ENCODE measurements at places on chromosomes 7 and 10.

DNA sequence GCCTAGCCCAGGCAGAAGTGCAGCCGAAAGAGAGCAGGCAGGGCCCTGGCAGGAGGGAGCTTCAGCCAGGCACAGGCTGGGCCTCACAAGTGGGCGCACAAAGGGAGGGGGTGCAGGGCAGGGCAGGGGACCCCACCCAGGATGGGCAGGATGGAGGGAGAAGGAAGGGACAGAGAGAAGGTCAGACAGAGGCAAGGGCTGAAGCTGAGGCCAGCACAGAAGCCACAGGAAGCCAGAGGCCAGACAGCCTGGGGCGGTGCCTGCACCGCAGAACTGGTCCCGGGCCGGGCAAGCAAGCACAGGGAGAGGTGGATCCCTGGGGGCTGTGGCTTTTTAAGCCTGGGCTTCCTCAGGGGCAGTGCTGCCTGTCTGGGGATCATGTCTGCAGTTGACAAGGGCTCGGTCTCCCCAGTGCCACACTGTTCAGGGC, 16.7 kb downstream of the NOS3 start:
- DNase-seq = no peak

- no peak for DNase-seq
Measured at GRCh38 chr7:15783987-15784693, 97.7 kb upstream of the MEOX2 start.

DNA sequence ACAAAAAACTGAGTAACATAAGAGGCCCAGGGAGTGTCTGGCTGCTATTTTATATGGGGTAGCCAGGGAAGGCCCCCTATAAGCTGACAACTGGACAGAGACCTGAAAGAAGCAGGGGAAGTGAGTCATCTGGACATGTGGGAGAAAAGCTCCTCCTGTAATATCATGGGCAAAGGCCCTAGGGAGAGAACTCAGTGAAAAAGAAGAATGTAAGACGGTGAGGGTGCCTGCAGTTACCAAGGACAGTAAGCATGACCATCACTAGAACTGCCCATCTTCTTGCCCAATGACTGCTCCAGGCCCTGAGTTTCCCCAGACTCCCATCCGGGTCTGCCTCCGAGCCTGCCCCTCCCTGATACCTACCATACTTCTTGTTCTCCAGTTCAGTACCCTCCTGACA, 2.3 kb downstream of the ELMO1 start:
- no peak for DNase-seq

DNA sequence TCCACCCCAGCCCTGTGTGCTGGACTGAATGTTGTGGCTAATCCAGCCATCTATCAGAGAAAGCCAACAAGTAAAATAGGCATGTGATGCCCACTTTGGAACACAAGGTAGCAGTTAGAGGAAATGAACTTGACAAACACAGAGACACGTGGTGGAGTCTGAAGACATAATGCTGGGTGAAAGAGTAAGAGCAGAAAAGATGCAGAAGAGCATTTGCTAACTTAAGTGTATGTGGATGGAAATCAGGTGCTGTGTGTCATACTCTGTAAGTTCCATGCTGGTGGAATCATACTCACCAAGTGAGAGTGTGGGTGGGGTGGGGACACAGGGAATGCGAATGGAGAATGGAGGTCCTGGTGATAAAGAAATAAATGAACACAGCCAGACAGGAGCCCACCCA, 22.8 kb downstream of the WDFY4 start:
- DNase-seq = no peak

- DNase-seq = no peak
Measured at GRCh38 chr7:64733550-64734240, 60.5 kb upstream of the ZNF138 start.

DNA sequence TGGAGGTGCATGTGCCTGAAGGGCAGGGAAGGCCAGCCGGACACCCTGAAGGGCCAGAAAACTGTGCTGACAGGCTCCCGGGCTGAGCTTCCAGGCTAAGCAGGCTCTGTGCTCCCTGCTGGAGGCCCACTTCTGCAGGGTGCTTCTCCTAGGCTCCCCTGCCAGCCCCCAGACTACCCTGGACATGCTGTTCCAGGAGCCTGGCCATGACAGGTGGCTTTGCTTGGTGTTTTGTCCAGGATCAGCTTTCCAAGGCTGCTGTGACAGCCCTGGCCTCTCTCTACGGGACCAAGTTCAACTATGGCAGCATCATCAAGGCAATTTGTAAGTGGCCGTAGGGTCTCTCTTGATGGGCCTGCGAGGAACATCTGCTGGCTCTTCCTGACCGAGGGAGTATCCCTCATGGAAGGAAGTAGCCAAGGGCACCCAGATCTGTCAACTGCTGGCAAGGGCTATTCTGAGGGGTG, 5.3 kb downstream of the CPA1 start:
- no peak for DNase-seq

DNA sequence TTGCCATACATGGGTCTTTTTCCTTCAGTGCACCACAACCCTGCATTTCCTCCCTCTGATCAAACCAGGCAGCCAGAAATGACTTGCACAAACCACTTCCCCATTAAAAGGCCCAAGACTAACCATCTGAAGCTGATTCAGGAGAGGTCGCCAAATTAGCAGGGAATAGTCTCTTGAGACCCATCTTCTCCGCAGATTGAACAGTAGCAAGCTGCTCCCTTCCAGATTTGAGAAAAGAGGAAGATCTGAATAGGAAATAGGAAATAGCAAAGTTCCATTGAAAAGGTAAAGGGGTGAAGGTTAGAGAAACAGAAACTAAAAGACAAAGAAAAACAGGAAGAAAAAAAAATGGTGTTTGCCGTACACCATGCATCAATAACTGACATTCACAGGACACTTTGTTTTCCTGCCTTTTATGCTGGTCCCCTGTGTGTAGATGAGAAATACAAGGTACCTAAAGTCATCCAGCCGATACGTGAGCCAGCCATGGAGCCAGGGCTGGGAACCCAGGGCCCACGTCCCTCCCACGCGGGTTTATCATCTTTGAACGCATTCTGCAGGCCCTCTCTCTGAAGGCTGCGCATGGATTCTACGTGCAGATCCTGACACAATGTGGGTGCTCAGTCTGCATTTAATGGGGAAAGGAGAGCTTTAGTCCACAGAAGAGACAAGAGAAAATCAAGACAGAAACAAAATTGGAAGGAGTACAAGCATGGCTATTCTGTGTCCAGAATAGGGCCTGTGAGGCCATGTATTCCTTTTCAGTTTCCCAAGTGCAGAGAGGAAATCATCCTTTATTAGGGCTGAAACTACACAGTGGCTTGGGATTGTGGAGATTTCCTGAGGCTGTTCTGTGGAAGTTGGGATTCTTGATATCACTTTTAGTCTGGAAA, 268.4 kb upstream of the NPVF start:
- DNase-seq = no peak

DNA sequence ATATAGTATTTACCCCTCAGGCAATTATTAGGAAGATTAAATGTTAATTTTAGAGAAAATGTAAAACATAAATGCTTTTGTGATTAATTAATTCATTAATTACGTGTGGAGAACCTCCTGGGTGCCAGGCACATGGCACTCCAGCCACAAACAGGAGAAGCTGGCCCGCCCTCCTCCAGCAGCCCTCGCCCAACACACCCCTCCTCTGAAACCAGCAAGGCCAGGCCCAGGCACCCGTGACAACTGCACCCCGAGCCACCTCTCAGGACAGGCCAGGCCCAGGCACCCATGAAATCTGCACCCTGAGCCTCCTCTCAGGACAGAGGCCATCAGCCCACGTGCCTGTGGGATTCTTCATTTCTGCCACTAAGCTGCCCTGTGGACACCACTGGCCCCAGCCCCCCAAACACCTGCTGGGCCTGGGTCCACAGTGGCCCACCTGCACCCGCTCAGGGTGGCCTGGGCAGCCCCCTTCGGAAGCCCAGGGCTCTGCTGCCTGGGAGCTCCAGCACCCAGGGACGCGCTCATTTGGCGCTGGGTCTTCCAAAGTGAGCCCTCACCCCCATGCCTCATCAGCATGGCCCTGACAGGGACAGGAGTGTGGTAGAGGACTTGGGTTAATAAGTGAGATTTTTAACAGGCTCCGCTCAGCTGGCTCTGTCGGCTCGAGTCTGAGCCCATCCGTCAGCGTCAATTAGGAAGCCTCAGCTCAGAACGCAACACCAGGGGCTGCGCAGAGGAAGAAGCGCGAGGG, 482.1 kb downstream of the DNAJB6 start:
- DNase-seq = no peak

- DNase-seq = no peak
Measured at GRCh38 chr10:50362547-50363125, 111.3 kb upstream of the ASAH2 start.

DNA sequence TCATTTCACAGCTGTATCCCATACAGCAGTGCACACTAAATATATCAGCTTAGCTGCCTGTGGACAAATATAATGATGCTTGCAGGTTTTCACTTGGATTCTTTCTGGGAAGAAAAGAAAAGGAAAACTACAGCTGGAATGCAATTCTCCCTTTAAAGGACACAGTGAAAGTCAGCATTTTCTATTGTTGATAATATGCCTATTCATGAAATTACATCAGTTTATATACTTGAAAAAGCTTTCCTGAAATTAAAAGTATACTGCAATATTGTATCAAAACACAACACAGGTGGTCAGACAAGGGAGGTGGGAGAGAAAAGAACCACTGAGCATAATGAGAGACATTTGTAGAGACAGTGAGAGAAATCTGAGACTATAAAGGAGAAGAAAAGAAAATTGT, 20.3 kb downstream of the THSD7A start:
- no peak for DNase-seq

GRCh38 chr7:111459757-111460280, 102.5 kb downstream of the IMMP2L start:
- no peak for DNase-seq

DNA sequence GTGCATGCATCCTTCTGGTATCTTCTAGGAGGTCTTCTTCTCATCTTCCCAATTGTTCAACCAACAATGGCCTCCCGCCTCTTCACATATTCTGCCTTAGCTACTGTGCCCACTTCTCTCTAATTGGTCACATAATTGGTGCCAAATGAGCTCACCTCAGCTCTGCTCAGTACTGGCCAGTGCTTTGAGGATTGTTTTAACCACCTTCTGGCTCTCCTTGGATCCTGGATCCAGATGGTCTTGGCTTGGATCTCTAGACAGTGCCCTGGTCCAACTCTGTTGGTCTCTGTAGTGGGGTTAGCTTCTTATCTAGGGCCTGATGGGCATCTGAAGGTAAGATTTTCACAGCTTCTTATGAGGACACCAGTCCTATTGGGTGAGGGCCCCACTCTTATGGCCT, 820.8 kb downstream of the TYW1 start:
- DNase-seq = no peak

- no peak for DNase-seq
Measured at GRCh38 chr7:134502463-134503371, 24.6 kb upstream of the AKR1B10 start.

- DNase-seq = no peak
Measured at GRCh38 chr7:106895246-106895864, 30.3 kb downstream of the PIK3CG start.

DNA sequence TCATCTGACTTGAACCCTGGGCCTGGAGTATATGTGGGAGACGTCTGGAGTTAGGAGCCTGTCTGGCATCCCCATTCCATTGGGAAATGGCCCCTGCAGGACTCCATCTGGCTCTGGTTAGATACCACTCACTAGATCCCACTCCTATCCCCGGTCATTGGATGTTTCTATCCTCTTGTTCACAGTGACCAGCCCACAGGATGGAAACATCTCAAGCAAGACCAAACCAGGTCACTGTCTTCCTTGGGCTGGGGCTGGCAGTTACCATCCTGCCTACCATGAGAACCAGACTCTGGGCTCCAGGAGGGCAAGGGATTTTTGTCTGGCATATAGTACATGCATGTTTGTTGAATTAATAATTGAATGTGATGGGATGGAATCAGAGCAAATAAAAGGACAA, 415.7 kb downstream of the GRID1 start:
- no peak for DNase-seq

DNA sequence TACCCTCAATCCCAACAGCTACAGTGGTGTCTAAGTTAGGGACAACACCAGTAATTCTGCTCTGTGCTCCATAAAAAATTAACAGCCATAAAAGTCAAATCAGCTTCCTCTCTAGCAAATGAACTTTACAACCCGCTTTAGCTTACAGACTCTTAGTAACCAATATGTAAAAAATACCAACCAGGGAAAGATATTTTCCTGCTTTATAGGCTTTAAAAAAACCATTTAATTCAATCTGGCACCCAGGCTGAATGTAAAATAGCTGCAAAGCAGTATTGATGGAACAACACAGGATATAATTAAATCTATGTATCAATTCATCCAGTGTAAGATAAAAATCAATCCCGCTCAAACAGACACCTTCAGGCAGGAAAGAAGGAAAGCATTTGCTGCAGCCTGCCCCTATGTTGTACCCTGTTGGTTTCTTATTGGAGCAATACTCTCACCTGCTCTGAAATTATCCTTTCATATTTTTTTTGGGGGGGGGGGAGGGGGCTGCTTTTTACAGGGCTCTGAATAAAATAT, 98.6 kb downstream of the NXPH1 start:
- no peak for DNase-seq

DNA sequence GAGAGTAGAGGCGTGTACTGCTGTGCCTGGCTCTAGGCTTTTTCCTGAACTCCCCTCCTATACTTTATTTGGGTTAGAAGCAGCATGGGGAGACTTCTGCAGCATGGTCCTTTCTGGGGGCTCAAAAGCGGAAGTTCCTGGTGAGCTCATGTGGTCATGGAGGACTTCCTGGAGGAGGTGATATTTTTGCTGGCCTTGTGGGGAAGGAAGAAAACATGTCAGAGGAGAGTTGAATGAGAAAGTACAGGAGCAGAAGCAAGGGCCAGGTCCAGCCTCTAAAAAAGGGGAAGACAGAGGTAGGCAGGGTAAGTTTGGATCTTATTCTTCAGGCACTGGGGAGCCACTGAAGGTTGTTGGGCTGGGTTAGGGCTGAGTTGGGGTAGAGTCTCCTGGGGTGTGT, 45.5 kb downstream of the CASTOR2 start:
- no peak for DNase-seq

DNA sequence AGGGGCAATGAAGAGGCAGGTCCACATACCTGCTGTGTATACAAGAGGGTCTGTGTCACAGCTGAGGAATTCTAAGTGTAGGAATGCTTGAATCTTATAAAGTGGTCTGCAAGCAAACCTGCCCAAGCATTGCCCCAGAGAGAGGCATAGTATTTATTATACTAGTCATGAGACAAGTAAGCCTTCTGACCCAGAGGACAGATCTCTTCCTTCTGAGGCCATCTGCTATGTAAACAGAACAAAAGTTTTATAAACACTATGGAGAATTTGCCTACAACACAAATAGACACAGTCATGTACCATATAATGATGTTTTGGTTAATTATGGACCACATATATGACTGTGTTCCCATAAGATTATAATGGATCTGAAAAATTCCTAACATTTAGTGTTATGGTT, 388.2 kb downstream of the NEBL start:
- no peak for DNase-seq

GRCh38 chr10:86899132-86899531, 58.3 kb downstream of the MMRN2 start:
- DNase-seq = no peak
